Activated CD8-positive, alpha-beta memory T cell treated with anti-CD3 and anti-CD28 coated beads for 1 hour (primary cell): ENCODE measurements at places on chromosomes 7 and 10.

DNA sequence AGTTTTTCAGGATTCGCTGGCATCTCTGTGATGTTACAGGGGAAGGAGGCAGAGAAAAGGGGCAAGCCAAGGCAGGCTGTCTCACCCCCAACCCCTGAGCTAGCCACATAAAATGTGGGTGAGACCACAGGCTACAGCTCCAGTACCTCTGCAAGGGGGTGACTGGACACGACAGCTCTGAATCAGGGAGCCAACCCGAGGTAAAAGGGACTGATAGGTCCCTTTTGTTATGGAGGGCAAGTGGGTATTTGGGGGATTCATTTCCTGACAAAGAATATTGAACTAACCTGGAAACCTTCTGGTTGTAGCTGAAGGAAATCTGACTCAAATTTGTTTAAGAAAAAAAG, 67.2 kb downstream of the TACR2 start:
- no peak for DNase-seq

DNA sequence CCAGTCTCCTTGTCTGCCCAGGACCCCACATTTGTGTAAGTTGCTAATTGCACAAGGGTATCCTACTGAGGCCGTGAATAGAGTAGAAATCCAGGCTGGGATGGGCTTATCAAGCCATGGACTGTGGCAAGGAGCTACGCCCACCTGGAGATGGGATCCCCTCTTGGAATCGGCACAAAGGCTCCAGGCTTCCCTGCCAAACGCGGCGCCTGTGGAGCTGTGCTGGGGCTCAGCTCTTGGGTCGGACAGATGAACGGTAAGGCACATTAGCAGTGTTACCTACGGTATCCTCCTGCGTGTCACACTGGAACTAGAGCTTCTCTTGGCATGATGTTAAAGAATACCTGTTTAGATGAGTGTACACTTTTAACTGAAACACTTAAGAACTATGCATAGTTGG, 196.7 kb downstream of the CELF2 start:
- DNase-seq, result no peak

DNA sequence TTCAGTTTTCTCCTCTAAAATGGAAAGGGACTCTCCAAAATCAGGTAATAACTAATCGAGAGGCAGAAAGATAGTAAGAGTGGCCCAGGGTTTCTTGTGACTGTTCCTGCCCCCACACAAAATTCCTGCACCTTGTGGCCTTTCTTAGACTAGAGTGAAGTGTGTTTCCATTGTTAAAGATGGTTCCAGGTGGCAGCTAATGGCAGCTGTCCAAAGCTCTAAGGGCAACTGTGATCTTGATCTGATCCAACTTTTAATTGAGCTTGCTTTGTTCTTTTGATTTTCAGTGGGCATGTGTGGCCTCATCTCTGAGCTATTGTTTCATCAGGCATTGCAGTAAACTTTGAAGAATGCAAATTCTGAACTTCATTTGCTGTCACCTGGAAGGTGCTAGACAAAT, 19.4 kb downstream of the ACSL5 start:
- DNase-seq, result no peak

GRCh38 chr7:129055861-129056464, 1.1 kb upstream of the TNPO3 start:
- DNase-seq, result no peak

GRCh38 chr7:139648941-139649425, 125.5 kb downstream of the CLEC2L start:
- no peak for DNase-seq

DNA sequence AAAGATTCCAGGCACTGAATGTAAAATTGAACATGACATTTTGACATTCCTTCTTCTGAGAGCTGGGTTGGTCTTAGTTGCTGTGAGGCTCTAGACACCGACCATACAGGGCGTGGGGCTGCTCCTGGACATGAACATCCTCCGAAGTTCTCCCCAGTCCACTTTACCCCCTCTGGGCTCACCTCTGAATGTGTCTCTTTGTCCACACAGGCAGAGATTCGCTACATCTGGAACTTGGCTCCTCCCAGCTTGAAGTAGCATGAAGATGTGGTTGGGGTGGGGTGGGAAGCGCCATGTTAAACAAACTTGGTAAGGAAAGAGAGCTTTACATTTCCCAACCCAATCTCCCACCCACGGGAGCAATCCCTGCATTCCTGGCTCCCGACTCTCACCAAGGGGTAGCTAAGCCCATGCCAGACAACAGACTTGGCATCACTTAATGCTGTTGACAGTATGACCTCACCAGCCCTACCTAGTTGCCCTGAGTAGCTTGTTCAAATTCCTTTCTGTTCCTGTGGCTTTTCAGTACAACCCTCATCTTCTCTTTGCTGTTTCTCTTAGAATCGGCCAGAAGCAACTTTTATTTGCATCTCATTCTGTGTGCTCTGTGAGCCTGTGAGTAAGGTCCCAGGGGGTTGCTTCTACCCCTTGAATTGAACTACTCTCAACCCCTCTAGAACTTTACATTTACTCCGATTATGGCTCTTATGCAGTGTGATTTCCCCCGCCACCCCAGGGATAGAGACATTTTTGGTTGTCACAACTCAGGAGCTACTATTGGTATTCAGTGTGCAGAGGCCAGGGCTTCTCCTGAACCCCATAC, 211.4 kb downstream of the SEC23IP start:
- DNase-seq, result no peak

DNA sequence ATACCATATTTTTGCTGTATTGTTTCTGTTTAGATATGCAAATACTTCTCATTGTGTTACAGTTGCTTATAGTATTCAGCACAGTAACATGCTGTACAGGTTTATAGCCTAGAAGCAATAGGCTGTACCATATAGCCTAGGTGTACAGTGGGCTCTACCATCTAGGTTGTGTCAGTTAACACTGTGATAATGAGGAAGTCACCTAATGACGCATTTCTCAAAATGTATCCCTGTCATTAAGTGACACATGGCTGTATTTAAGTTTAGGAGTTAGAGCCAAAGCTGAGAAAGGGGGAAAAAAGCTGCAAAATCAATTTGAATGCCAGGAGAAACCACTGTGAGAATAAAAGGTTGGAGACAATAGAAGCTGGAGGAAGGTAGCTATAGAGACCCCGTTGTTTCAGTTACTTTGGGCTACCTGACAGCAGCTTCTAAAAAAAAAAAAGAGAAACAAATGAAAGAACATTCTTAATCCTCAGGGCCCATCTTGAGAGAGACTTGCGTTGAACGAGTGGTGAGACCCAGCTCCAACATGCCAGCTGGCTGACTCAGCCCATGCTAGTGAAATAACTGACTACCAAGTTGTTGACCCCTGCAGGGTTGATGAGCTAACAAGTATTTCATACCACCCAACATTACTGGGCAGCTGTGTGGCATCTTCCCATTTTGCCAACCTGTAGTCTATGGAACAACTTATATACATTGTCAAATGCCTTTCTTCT, 8.7 kb downstream of the STARD3NL start:
- DNase-seq, result no peak

- DNase-seq, result no peak
These were observed 3.9 kb downstream of the LSMEM1 start for GRCh38 chr7:112484671-112485167.

- no peak for DNase-seq
These were observed 52.7 kb upstream of the PRSS1 start for GRCh38 chr7:142696456-142697179.

- DNase-seq, result no peak
These were observed 23.1 kb downstream of the PIK3CG start for GRCh38 chr7:106888204-106888603.

GRCh38 chr10:79160191-79160590, 91.4 kb downstream of the ZMIZ1 start:
- DNase-seq, result no peak

DNA sequence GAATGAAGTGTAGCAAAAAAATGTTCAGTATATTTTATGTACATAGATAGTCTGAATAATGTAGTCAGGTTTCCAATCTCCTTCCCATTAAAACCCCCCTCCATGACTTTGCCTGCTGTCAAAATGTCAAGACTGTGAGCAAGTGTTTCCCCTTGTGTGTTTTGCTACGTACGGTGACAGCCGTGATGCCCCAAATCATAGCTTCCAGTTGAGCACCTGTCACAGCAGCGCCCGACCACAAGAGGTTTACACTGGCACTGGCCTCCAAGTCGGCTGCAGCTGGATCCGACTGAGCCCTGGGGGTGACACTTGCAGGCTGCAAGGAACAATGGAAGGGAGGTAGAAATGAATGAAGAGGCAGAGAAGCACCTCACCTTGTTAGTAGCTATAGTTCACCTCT, 62.3 kb downstream of the LAMB4 start:
- no peak for DNase-seq

GRCh38 chr10:86211691-86212390, 154.8 kb downstream of the GRID1 start:
- no peak for DNase-seq

DNA sequence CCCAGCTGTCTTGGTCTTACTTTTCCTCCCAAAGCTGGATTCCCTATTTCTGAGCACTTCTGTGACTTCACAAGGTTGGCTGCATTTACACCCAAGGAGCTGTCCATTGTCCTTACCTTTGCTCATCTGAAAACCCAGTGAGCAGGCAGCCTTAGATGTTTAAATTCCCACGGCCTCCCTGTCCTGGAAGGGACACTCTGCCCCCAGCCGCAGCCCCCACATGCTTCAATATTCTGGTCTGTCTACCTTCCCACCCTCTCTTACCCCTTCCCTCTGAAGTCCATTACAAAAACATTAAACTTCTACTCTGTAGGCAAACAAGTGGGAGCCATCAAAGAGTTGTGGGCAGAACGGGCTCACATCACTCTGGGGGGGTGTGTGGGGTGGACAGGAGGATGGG, 73.8 kb upstream of the EFCAB10 start:
- no peak for DNase-seq

- DNase-seq, result no peak
These were observed 8.0 kb upstream of the GRK5 start for GRCh38 chr10:119199231-119199992.

DNA sequence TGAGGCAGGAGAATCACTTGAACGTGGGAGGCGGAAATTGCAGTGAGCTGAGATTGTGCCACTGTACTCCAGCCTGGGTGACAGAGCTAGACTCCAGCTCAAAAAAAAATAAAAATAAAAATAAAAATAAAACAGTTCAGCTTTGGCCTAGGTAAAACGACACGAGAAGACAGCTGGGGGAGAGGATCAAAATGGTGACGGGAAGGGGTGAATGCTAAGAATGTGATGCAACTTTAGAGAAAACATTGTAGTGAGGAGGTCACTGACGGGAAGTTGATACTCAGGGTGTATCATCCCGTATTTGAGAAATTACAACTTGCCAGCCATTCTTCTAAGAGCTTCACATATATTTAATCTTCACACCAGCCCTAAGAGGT, 1.1 kb downstream of the NDST2 start:
- DNase-seq, result no peak

- no peak for DNase-seq
These were observed 75.9 kb downstream of the HIBADH start for GRCh38 chr7:27586825-27587224.

- DNase-seq, result no peak
These were observed 664.9 kb downstream of the CNTNAP2 start for GRCh38 chr7:146781352-146782116.

DNA sequence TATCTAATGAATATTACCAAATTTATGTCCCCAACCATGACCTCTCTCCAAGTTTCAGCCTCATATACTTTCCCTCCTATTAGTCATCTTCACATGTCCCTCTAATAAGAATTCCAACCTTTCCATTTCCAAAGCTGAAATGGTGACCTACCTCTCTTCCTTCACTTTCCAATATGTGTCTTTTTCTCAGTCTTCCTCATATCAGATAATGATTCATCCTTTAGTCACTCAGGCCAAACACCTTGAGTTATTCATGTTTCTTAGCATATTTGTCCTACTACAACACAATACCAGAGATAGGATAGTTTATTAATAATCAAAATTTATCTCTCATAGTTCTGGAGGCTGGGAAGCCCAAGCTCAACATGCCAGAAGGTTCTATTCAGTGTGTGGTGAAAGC, 318.5 kb upstream of the ZWINT start:
- DNase-seq, result no peak

- DNase-seq, result no peak
These were observed 35.0 kb upstream of the GIMAP8 start for GRCh38 chr7:150415161-150416153.

GRCh38 chr7:14133752-14134151, 144.3 kb upstream of the ETV1 start:
- DNase-seq, result no peak

DNA sequence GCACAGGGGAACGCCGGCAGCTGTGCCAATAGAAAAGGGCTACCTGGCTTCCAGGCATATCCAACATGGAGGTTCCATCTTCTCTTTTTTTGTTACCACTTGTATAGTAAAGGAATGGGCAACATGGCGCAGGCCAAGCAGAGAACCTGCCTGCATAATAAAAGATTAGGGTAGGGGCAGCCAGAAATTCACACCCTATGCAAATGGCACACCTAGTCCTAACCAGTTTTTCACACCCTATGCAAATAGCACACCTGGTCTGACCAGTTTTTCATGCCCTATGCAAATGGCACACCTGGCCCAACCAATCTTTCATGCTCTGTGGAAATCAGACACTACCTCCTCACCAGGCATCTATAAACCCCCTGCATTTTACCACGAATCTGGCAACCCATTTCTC, 369.5 kb downstream of the IPMK start:
- DNase-seq, result no peak

GRCh38 chr7:75716992-75717626, 21.6 kb downstream of the HIP1 start:
- no peak for DNase-seq

GRCh38 chr10:110357252-110357780, 52.6 kb upstream of the SMNDC1 start:
- peak; percentile 8 for DNase-seq

DNA sequence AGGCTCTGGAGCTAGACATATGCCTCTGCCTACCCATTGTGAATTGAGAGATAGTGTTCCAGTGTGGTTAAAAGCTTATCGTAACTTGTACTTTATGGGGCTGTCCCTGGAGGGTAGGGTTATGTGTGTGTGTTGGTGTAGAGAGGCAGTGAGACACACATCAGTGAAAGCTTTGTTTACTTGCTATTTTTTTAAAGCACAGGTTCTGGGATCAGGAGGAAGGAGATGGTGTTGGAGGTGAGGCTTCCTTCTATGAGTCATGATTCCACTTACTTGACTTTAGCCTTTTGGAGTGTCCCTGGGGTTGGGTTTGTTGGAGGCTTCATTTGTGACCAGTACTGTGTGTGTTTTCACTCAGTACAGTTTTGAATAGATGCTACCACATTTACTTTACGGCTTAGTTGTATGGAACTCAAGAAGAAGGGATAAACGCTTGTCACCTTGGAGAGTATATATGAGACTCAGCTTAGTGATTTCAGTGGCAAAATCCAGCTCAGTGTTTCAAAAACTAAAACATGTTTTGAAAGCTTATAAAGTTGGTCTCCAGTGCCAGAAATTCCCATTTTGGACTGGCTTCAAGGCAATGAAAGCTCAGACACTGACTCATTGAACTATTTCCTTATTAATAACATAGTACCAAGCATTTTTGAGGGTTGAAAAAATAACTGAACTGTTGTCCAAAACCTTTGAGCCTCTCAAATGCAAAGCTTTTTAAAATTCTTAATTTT, 106.2 kb downstream of the PLXDC2 start:
- DNase-seq, result no peak

GRCh38 chr7:92613720-92614119, 23.5 kb upstream of the FAM133B start:
- no peak for DNase-seq
